ENCODE measurements at places on chromosomes 4 and X. TPM values are rescaled to one million over a fixed set of nuclear protein-coding genes. Genes with fewer than 3 reads are reported as not detected.

Gene DSPP
- not detected for total RNA-seq

Gene CXCR3
- total RNA-seq = not detected

DNA sequence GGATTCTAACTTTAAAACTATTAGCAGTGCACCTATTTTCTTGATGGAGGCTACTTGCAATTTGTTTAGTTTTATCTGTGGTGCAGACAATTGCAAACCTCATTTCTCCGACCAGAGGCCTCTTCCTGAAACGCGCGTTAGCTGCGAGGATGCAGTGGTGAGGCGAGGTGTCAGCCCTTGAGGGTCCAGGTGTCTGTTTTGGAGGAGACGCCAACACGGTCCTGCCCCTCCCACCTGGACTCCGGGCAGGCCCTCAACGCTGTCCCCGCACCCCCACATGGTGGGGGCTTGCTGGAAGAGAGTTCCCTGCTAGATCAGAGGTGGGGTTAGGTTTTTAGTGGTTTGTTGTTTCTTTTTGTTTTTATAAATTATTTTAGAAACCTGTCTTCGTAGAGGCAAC is 34.4 kb downstream of the PCGF3 start:
- no peak for DNase-seq

GRCh38 chrX:36898301-36898700 is 109.9 kb upstream of the FAM47C start:
- peak; percentile 42 for DNase-seq

Gene MEPE
- not detected for total RNA-seq

- DNase-seq = no peak
Observed at GRCh38 chr4:92634882-92635281, 331.1 kb downstream of the GRID2 start.

Gene PCYT1B
- total RNA-seq = 1.6 TPM

Gene TGIF2LX
- not detected for total RNA-seq
